ENCODE measurements at places on chromosomes 5 and 9.

DNA sequence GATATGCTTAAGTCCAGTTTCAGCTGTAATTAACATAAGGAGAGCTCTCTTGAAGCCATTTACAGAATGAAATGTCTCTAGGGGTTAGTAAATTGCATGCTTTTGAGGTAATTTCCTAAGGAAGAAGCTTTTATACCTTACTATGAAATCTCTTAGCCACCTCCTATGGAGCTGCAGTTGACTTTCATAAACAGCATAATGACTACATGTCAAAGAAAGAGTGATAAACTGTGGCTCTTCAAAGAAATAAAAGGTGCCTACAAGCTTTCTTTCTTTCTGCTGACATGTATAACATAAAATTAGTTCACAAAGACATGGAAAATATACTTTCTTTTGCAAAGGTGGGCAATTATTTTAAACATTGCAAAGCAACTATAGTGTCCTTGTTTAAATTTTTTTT lies 90.8 kb downstream of the TMEM167A start:
- no peak for DNase-seq

DNA sequence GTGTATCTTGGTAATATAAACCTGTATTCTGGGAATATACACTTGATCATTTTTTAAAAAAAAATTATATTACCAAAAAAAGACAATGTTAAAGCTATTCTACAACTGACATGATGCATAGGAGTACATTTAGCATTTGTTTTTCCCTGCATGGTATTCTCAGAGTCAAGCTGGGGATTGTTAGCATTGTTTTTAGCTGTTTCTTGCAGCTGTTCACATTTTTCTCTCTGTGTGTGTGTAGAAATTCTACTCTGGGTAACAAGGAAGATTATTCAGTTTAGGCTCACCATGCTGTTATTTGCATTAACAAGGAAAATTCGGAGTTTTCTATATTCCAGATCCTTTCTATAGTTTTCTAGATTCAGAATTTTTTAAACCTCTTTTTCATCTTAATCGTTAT lies 62.2 kb downstream of the ADAMTS16 start:
- DNase-seq: no peak

DNA sequence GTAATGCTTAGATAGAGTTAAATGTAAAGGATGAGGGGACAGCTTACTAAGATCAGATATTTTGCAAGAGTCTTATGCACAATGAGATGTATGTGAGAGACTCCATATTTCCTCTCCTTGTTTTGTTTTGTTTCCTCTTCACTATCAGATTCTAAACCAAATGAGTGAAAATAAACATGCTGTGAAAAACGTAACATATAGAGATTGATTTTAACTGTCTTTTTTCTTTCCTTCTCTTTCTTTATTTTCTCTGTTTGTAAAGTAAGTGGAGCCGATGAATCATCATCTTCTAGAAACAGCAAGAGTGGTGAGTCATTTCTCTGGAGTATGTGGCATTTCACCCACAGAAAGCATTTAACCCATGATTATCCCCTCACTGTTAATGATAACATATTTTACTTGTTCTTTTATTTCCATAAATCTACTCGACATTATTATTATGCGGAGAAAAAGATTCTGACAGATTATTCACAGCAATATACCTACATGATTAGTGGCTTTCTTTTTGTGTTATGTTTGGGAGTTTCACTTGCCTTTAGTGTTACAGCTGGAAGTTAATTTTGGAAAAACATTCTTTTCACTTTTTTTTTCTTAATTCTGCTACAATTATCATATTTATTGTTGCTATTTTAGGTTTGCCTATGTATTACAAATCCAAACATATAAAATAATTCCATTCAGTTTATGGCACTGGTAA lies 2.1 kb upstream of the ANXA1 start:
- no peak for DNase-seq

DNA sequence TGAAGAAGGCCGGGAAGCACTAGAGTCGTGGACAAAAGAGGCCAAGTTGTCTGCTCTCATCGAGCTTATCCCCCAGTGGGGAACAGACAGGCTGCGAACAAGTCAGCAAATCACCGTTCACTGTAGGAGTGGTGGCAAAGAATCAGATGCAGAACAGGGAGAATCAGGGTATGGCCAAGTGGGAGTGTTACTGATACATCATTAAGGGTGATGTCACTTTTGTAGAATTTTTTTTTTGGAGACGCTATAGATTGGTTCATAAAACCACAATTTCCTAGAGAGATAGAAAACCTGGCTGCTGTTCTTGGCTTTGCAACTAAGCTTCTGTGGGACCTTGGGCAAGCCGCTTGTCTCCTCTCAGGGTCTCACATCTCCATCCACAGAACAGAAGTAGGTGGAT lies 21.3 kb downstream of the SPRY4 start:
- no peak for DNase-seq

DNA sequence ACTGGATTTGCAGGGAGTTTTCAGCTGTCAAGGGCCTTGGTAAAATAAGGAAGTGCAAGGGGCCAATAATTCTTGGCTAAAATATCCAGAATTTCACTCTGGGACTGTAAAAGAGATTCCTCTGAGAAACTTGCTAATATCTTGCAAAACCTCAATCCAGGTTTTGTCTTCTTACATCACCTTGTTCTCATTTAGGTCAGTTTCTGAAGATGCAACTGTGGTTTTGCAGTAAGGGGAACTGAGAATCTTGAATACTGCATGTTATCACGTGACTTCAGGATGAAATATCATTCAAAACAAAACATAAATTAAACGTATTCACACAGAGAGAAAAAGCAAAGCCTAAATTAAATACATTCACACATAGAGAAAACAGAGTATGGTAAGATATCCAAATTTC lies 35.0 kb upstream of the RIC1 start:
- no peak for DNase-seq

DNA sequence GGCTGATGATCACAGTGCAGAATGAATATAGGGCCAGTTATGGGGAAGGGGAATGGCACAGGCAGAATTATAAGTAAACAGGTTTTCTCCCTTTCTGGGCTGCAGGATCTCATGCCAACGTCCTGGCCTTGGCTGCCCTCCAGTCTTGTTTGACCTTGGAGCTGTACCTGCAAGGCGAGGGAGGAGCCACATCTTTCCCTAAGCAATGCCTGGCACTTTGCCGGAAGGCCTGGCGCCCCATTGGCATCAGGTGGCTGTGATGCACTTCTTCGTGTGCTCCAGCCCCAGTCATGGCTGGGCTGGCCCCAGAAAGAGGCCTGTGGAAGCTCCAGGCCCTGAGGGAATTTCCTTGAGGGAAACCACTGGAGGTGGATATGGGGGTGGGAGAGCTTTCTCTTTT lies 16.7 kb upstream of the IQGAP2 start:
- DNase-seq: no peak
